ENCODE measurements at places on chromosomes 2 and 18. TPM values are rescaled to one million over a fixed set of nuclear protein-coding genes. Genes with fewer than 3 reads are reported as not detected.

CYP26B1 gene
- 3.7 TPM for total RNA-seq

STARD6 gene
- total RNA-seq: 0.51 TPM

EML6 gene
- total RNA-seq: 0.42 TPM

RAMP1 gene
- 3.3 TPM for total RNA-seq

PLCD4 gene
- 2.6 TPM for total RNA-seq

PTPN4 gene
- 4.6 TPM for total RNA-seq

C1QL2 gene
- not detected for total RNA-seq

COL4A3 gene
- total RNA-seq: not detected

ANKRD30B gene
- not detected for total RNA-seq

ECEL1 gene
- total RNA-seq: not detected

MARCO gene
- not detected for total RNA-seq

SLC4A3 gene
- total RNA-seq: 6.5 TPM

CDKL4 gene
- not detected for total RNA-seq

EFR3B gene
- total RNA-seq: 0.28 TPM

NBAS gene
- total RNA-seq: 30.2 TPM

SLC9A4 gene
- total RNA-seq: not detected

APOB gene
- not detected for total RNA-seq

ST6GAL2 gene
- 0.23 TPM for total RNA-seq

AMER3 gene
- not detected for total RNA-seq

ZNF804A gene
- total RNA-seq: 0.05 TPM

CHRND gene
- not detected for total RNA-seq

UGT1A5 gene
- 3.2 TPM for total RNA-seq

SCG2 gene
- total RNA-seq: not detected

TCF23 gene
- total RNA-seq: not detected

LBX2 gene
- total RNA-seq: 0.56 TPM

HOXD9 gene
- not detected for total RNA-seq

KCNK3 gene
- not detected for total RNA-seq

ZNF513 gene
- 9.1 TPM for total RNA-seq

GBX2 gene
- not detected for total RNA-seq

DRC1 gene
- not detected for total RNA-seq

BCL2 gene
- 2.7 TPM for total RNA-seq

ORC2 gene
- 9.2 TPM for total RNA-seq

DSG2 gene
- total RNA-seq: 93.5 TPM

TMEM200C gene
- total RNA-seq: not detected

SIX3 gene
- not detected for total RNA-seq

SPC25 gene
- total RNA-seq: 6.8 TPM

CLEC4F gene
- not detected for total RNA-seq

SPDYA gene
- 0.28 TPM for total RNA-seq

ST8SIA3 gene
- not detected for total RNA-seq

LMAN2L gene
- total RNA-seq: 12.8 TPM

SFT2D3 gene
- total RNA-seq: 7.9 TPM

RAB6C gene
- total RNA-seq: not detected

UGT1A8 gene
- total RNA-seq: 0.37 TPM

REG1B gene
- not detected for total RNA-seq

PPP1R7 gene
- 77.1 TPM for total RNA-seq

HSPD1 gene
- total RNA-seq: 316 TPM

Measured in airway epithelial cell (primary cell).